ENCODE measurements at places on chromosomes 4 and X. TPM values are rescaled to one million over a fixed set of nuclear protein-coding genes. Genes with fewer than 3 reads are reported as not detected.

DAPP1 gene
- total RNA-seq: 24.5 TPM

HSFX1 gene
- 0.22 TPM for total RNA-seq

HELT gene
- total RNA-seq: not detected

RAI2 gene
- total RNA-seq: 0.72 TPM

CDX4 gene
- total RNA-seq: not detected

RS1 gene
- total RNA-seq: not detected

DNA sequence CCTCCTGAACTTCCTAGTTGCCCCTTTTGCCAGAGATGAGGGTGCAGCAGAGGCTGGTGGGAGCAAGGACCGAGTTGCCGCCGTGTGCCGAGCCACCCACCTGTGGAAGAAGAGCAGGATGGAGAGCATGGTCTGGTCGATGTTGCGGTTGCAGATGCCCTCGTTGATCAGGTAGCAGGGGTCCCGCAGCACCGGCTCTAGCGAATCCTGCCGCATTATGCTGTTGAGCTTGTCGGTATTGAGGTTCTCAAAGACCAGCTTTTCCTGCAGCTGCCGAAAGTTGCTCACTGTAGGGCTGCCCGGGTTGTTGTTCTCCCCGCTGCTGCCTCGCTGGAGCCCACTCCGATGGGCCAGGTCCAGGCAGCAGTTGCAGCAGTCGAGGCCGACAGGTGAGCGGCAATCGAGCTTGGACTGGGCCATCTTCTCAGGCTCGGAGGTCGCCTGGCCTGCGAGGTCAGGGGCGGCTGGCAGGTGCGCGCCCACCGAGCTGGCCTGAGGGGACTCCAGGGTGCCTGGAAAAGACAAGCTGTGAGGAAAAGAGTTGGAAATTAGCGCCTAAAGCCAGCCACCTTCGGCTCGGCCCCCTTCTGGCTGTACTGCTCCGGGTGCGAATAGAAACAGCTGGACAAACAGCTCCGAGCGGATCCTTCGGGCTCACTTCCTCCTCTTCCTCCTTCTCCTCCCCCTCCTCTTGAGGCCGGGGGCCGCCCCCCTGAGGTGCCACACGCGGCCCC, 420 bp downstream of the TSC22D3 start:
- no peak for DNase-seq

- DNase-seq: no peak
Observed at GRCh38 chr4:79676705-79677104, 268.7 kb upstream of the GK2 start.

- DNase-seq: no peak
Observed at GRCh38 chrX:108332281-108332680, 105.9 kb downstream of the COL4A6 start.

- DNase-seq: no peak
Observed at GRCh38 chr4:26356081-26356501, 35.3 kb downstream of the RBPJ start.

DNA sequence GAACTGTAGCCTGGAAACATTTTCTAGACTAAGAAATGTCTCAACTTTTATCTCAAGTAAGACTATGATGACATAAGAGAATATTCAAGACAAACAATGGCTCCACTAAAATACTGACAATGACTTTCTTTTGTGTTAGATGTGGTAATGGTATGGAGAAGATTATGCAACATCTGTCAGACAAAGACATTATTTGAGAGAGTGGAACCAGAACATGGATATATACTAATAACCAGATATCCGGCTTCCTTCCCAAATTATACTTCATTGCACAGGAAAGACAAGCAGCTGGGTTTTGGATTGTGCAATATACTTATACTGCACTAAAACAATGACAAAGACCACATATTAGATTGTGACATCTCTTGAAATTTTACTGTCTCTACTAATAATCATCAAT, 290.8 kb upstream of the GIMD1 start:
- DNase-seq: no peak

GRCh38 chrX:55787727-55788126, 70.2 kb downstream of the RRAGB start:
- no peak for DNase-seq

DNA sequence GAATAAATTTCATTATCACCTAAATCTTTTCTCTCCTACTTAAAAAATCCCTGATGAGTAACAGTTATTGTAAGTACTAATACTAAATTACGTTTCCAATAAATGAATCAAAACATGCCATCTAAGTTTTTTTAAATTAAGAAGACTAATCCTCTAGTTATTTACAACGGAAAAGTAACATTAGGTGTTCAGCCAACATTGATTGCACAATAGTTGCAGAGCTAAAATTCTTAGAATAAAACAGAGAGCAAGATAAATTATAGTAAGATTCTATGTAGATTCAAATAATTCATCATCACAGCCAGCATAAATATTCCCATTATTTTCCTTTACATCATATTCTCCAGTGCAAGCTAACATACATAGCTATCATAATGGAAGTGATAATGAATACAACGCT, 139.2 kb downstream of the HDX start:
- no peak for DNase-seq

- DNase-seq: no peak
Observed at GRCh38 chr4:77282305-77282704, 125.3 kb downstream of the CCNG2 start.
